ENCODE measurements at places on chromosomes 3 and 15.

DNA sequence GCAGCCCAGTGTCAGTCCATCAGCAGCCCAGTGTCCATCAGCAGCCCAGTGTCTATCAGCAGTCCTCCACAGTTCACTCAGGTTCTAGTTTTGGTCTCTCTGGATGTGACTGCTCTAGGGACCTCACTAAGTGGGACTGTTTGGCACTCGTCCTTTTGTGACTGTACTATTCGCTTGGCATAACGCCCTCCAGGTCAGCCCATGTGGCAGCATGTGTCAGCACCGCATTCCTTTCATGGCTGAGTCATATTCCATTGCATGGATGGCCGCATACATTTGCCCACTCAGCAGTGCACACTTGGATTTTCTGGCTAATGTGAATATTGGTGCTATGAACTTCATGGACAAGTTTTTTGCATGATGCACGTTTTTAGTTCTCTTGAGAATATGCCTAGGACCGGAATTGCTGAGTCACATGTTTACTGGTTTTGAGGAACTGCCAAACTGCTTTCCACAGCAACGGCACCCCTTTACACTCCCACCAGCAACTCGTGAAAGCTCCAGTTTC, 16.4 kb downstream of the CHST13 start:
- DNase-seq: peak; percentile 97

- no peak for DNase-seq
Observed at GRCh38 chr3:181716966-181717365, 5.2 kb downstream of the SOX2 start.

GRCh38 chr15:80374441-80374840, 29.7 kb upstream of the ARNT2 start:
- no peak for DNase-seq

GRCh38 chr15:64267331-64267973, 88.5 kb downstream of the CSNK1G1 start:
- DNase-seq: no peak

DNA sequence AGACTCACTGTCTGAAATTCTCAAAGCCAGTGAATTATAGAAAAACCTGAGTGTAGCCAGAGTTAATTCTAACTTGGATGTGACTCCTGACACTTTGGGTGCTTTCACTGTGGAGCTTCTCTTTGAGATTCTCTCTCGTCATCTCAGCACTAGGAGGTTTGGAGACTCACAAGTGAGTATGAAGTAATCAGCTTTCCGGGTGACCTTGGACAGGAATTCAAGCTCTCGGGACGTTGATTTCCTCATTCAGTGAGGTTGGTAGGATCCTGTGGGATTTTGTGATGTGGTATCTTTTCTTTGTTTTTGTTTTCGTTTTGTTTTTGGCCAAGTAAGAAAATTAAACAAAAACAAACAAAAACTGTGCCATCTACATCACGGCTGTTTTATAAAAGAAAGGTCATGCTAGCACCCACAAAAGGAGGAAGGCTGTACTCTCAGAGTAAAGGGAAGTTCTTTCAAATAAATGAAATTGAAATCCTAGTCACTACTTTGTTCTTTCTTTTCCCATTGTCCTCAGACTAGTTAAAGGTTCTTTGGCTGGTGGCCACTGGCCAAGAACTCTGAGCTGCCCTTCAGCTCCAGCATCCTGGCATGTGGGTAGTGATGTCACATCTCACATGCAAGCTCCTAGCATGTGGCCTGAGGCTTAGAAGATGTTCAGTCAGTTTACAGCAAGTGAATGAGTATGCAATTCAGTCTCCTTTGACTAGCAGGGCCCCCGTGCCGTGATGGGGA, 263.3 kb upstream of the TPM1 start:
- peak; percentile 51 for DNase-seq

DNA sequence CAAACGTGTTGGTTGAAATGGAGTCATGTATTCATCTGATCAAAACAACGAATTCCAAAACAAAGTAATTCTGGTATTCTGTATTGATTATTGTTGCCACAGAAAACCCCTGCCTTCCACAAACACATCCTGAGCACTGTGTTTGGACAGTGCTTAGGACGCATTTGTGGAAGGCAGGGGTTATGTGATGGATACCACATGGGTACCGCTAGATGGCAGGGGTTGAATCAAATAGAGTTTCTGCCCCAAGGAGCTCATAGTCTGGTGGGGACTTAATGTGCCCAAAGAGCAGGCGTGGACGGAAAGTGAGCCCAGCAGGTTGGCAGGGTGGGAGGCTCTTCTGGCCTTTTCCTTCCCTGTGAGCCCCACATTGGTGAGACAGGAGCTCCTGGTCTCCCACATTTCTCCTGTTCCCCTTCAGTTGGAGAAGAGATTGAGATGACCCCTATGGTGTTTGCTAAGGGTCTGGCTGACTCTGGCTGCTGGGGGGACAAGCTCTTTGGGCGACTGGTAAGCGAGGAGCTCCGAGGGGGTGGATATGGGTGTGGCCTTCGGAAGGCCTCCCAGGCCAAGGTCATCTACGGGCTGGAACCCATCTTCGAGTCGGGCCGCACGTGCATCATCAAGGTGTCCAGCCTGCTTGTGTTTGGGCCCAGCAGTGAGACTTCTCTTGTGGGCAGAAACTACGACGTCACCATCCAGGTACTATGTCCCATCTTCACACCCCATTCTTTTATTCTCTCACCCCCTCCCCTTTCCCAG, 22.1 kb upstream of the SLC28A1 start:
- DNase-seq: no peak

Measured in fibroblast of skin of right biceps (primary cell).